ENCODE measurements at places on chromosomes 16 and 17. TPM values are rescaled to one million over a fixed set of nuclear protein-coding genes. Genes with fewer than 3 reads are reported as not detected.

The IRF8 gene
- 248 TPM for total RNA-seq

The MYO15A gene
- 1.3 TPM for total RNA-seq

GRCh38 chr17:29148257-29148789, 31.9 kb downstream of the MYO18A start:
- no peak for DNase-seq
- H3K4me1 ChIP-seq, result peaks cover 45% of the 10 kb centered on the region
- H3K36me3 ChIP-seq, result no peaks in the 10 kb centered on the region

DNA sequence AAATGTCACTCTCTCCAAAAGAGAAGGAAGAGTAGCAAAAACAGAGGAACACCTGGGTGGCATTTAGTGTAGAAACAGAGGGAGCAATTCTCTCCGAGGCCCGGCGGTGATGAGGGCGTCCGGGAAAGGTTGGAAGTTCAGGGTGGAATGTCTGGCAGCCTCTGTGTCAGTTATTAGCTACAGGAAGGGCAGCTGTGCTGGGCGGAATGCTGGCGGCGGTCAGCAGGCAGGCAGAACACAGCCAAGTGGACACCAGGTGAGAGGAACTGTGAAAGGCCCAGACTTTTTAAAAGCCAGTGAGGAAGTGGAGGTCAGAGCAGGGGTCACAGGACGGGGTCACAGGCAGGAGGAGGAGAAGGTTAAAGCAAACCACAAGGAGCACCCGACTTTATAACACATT, 238.1 kb downstream of the NTN1 start:
- no peak overlapping the region for H3K27ac ChIP-seq
- H3K27me3 ChIP-seq, result no peaks in the 10 kb centered on the region
- H3K4me1 ChIP-seq, result peaks cover 16% of the 10 kb centered on the region
- H3K36me3 ChIP-seq, result peaks cover 10% of the 10 kb centered on the region

DNA sequence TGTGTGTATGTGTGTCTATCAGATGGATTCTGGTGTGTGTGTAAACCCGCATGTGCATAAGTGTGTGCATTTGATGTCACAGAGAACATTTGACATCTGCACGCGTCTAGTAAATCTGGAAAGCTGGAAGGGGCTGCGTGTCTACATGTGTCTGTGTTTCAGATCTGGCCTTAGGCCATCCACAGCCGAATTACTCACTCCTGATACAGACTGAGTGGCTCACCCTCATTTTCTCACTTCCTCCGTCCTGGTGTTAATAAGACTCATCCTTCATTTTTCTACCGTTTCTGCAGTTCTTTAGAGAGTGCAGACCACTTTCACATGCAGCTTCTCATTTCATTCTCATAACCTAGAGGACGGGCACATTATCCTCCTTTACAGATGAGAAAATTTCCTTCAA, 491.6 kb downstream of the CDH13 start:
- no peak overlapping the region for H3K4me3 ChIP-seq
- H3K27me3 ChIP-seq, result no peaks in the 10 kb centered on the region
- H3K27ac ChIP-seq, result no peak overlapping the region
- H3K36me3 ChIP-seq, result no peaks in the 10 kb centered on the region

DNA sequence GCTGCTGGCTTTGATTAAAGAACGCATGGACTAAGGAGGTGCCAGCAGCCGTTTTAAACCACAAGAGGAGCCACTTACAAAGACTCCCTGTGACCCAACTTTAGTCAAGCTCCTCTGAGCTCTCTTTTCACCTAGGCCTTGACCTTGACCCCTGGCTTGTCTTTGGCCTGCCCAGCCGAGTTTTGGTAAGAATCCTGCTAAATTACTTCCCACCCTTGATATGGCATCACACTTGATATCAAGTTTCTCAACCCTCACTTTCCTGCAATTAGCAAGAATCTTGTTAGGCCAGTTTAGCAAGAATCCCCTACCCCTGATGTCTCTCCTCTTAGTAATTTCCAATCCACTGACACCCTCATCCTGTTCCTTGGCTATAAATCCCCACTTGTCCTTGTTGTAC, 232.8 kb upstream of the SALL1 start:
- H3K36me3 ChIP-seq, result no peaks in the 10 kb centered on the region
- no peaks in the 10 kb centered on the region for H3K4me1 ChIP-seq
- no peak overlapping the region for H3K27ac ChIP-seq
- no peak overlapping the region for H3K4me3 ChIP-seq
- no peaks in the 10 kb centered on the region for H3K27me3 ChIP-seq
